ENCODE measurements at places on chromosomes 1 and 21.

GRCh38 chr1:247228133-247228532 is 27.7 kb upstream of the VN1R5 start:
- DNase-seq, result no peak

DNA sequence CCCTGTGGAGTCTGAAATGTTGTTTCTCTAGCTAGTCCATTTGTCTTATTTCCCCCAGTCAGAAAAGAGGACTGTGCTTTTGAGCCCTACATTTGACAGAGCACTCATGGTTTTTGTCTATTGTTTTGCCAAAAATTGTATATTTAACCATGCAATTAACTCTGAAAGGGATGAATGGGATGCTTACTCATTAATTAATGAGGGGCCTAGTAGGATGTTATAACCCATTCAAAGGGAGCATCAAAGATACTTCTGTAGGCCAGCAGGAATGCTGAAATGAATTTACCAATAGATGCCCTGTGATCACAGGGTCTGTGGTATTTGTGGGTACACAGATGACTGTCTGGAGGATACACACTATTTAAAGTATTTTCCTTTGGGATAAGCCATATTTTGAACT is 147.7 kb downstream of the FCRL5 start:
- no peak for DNase-seq

GRCh38 chr1:219460081-219460895 is 152.6 kb downstream of the ZC3H11B start:
- no peak for DNase-seq

- no peak for DNase-seq
Measured at GRCh38 chr1:223715604-223716172, 3.3 kb downstream of the CAPN2 start.

All from activated naive CD4-positive, alpha-beta T cell treated with Interleukin-2 at 50 U/mL for 16 hours (primary cell).